ENCODE measurements at places on chromosomes 7 and 10.

DNA sequence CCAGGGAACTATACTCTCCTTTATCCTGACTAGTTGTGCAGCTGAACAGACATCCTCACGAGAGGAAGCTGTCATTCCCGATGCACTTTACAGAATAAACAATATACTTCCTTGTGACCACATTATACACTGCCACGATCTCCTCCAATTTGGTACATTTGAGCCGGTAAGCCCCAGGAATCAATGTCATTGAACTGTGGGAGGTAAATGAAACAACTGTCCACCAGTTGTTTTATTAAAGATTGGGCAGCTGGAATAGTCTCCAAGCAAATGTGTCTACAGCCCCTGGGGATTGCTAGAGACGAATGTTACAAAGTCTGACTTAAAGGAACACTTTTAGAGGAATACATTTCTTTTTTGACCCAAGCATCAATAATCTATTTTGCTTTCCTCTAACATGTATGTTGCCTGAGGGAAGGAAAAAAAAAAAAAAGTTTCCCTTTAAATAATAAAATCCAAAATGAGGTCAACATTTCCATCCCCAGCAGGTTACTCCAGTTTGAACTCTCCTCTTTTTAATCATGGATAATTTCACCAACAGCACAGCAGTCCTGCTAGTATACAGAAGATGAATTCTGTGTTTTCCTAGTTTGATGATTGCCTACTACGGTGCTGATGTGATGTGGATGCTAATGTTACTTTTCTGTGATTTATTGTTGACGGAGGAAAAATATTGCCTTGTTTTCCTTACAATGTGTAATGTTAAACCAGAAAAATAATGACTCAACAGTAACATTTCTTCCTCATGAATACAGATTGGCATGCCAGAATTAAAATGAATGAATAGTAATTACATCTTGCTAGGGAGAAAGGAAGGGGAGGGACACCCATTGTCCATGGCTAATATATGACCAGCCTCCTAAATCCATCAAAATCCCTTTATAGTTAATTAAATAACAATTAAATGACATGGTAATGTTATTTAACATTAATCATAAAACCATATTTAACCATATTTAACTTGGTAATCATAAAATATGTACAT lies 360.9 kb downstream of the NEBL start:
- DNase-seq: no peak

GRCh38 chr10:62528441-62528840 lies 154.3 kb downstream of the ZNF365 start:
- DNase-seq: no peak

DNA sequence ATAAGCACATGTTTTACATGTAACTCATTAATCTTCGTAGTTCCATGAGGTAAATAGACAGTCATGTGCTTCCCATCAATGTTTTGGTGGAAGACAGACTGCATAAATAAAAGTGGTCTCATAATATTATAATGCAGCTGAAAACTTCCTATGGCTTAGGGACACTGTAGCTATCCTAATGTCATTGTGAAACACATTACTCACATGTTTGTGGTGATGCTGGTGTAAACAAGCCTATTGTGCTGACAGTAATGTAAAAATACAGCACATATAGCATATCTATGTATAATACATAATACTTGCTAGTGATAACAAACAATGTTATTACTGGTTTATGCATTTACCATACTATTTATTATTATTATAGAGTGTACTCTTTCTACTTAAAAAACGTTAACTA lies 37.2 kb upstream of the PLXDC2 start:
- no peak for DNase-seq

DNA sequence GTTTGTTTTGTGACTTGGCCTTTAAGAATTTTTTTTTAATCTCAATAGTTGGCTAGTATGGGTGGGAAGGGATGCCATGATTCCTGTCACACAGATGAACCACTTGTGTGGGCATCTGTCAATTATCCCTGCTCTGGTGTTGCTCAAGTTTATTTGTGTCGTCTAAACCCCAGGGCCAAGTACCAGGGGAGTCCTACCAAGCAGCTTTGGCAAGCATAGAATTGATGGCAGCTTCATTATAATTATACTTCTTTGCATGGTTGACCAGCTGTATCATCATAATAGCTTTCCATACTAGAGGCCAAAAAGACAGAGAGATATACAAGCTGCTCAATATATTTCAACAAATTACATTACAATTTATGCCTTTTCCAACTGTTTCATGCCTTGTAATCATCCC lies 30.4 kb downstream of the SUGCT start:
- no peak for DNase-seq

- DNase-seq: no peak
These were observed 57.2 kb downstream of the FAM171A1 start for GRCh38 chr10:15313843-15314242.

DNA sequence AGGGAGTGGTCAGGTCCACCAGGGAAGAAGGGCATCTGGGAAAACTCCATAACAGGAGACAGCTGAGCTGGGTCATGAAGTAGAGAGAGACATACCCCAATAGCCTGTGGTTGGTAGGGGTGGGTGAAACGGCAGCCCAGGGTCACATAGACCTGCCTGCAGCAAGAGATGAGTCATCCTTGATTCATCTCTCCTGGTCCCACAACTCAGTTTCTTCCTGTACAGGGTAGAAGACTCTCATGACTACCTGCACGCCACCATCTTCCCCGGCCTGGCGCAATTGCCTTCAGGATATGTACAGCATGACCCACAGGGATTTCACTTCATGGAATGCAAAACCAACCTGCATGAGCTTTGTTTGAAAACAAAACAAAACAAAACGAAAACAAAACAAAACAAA lies 45.1 kb upstream of the ADAM12 start:
- DNase-seq: no peak

- peak; percentile 70 for DNase-seq
These were observed 54.7 kb upstream of the AFAP1L2 start for GRCh38 chr10:114458955-114459354.

GRCh38 chr10:4825868-4826791 lies at the start of gene AKR1E2:
Gene AKR1E2, plus strand, starts transcription at chr10:4826207. Its CDS starts 118 bp downstream, at chr10:4826325.
- peak; percentile 87 for DNase-seq

- DNase-seq: no peak
These were observed 71.4 kb downstream of the PROSER2 start for GRCh38 chr10:11894381-11895107.

GRCh38 chr10:74753442-74754211 lies 72.8 kb upstream of the KAT6B start:
- no peak for DNase-seq

DNA sequence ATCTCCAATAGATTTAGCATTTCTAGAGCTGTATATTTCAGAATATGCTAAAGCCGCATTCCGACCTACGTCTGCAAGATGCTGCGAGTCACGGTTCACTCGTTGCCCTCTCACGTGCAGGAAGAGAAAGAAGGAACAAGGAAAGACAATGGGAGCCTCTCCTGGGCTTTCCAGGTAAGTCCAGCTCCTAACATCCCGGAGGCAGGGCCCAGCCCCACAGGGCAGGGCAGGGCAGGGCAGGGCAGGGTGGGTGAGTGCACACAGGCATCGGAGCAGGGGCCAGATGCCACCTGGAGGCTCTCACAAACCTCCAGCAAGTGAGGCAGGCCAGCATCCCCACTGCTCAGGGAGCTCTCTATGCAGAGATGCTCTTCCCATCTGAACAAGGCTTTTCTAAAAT lies 50.8 kb downstream of the VOPP1 start:
- no peak for DNase-seq

- peak; percentile 94 for DNase-seq
These were observed 102.0 kb downstream of the STRA8 start for GRCh38 chr7:135335628-135336139.

GRCh38 chr10:78981970-78982281 lies 86.8 kb upstream of the ZMIZ1 start:
- no peak for DNase-seq

DNA sequence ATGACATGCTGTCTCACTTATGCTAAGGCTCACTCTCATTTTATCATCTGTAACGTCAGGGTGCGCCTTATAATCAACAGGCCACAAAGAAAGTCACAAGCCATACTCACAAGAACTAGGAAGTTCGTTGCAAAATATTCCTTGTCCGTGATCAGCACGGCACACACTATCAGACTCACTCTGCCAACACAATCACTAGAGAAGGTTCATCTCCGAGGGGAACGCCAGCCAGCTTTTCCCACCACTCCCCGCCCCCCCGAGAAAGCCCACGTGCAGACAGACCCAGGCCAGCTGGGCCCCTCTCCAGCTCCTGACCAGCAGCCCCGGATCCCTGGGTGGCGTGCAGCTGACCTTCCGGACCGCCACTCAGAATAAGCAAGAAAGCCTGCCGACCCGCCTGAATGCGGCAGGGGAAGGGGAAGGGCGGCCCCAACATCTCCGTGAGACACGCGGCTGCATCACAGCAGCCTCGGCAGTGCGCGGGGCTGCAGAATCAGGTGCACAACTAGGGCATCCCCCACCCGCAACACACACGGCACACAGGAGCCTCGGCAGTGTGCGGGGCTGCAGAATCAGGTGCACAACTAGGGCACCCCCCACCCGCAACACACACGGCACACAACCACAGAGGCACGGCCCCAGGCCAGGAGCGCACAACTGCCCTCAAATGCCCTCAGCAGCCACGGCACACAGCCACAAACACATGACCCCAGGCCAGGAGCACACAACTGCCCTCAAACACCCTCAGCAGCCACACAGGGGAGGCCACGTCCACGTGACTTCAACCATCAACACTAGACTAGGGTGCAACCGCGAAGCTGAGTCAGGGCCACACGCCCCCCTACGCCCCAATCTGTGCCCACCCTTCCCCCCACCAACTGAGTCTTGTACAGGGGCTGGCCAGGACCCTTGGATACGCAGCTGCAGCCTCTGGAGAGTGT lies 2.5 kb upstream of the GPR146 start:
- DNase-seq: no peak

GRCh38 chr10:132946-133898 lies 2.0 kb upstream of the ZMYND11 start:
- no peak for DNase-seq

- no peak for DNase-seq
These were observed 2.1 kb upstream of the PALD1 start for GRCh38 chr10:70476249-70477035.

- peak; percentile 70 for DNase-seq
These were observed at the start of gene NRP1 for GRCh38 chr10:33334153-33334804. Gene NRP1, minus strand, starts transcription at chr10:33334667. Its CDS starts 285 bp downstream, at chr10:33334382.

DNA sequence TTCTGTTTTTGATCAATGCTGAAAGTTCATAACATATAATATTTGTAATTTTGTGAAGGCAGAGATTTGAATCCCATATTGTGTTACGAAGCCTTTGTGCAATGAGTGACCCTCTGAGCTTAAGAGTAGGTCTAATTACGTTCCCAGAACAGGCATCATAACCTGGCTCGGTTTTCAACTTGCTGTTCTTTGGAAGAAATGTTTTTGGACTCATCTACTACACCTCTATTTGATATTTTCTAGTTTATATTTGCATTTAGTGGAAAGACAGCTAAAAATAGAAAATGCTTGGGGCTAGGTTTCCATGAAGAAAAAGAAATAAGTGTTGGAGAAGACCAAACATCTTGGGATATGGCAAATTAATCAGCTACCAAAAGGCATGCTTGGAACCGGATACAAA lies 234.8 kb downstream of the AGMO start:
- no peak for DNase-seq

- no peak for DNase-seq
These were observed 62.1 kb downstream of the ABCC2 start for GRCh38 chr10:99844433-99844955.
